CD4-positive, alpha-beta T cell treated with Interleukin-4 for 1 hour (primary cell): ENCODE measurements at places on chromosomes 3 and 15.

DNA sequence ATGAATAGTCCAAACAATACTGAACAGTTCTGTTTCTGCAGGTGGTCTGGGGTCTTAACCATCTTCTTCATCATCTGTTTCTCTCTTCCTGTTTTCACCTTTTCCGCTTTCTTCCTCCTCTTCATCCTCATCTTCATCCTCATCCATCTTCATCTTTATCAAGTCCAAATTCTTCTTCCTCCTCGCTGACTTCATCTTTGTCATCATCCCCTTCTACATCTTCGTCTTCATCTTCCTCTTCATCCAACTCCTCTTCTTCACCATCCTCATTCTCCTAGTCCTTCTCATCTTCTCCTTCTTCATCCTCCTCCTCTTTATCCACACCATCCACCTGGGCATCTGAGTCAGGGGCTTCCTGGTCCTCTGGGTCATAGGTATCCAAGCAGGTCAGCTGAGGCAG is 16.5 kb upstream of the CFAP161 start:
- DNase-seq: no peak

DNA sequence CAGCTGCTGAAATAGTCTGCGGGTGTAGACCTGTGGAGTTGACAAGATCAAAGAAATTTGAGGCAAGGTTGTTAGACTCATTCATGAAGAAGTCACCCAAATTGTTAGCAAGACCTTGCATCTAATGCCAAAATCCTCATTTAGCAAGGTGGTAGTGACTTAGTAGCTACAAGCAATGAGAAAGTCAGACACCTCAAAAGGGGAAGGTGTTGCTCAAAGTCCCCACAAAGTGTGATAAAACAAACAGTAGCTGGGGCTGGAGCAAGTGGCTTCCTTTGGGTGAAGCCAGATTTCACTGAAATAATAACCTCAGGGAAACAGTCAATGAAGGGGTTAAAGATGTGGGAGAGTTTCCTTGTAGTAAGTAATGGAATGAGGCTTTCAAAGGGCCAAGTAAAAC is 44.9 kb downstream of the CD86 start:
- DNase-seq: no peak

- no peak for DNase-seq
Observed at GRCh38 chr3:27125821-27126501, 243.2 kb downstream of the NEK10 start.

DNA sequence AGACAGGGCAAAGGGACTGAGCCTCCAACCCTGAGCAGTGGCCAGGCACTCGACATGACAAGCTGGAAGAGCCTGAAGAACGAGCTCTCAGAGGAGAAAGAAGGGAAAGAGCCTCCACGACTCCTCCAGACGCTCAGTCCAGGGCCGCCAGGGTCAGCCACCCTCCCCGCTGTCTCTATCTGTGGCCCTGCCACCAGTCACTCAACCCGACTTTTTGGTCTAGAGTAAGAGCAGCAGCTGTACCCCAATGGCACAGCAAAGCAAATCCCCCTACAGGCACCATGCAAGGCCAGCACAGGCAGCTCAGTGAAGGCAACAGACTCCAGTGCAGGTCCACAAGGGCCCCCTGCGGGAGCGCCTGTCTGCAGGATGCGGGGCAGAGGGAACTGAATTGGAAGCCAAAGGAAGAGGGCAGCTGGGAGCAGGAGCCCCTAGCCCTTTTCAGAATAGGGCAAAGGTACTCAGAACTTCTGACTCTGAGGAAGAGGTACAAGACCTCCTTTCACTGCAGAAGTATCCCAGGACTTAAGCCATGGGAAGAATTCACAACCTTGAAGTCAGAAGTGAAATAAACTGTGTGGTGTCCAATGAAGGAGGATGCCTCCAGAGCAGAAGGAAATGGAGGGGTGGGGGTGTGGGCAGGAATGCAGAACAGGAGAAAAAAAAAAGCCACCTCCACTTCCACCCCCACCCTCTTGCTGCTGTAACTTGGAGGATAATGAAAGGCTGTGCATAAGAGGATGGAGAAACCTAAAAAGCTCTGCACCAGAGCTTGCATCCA is 8.5 kb upstream of the GRAMD2A start:
- DNase-seq: no peak

DNA sequence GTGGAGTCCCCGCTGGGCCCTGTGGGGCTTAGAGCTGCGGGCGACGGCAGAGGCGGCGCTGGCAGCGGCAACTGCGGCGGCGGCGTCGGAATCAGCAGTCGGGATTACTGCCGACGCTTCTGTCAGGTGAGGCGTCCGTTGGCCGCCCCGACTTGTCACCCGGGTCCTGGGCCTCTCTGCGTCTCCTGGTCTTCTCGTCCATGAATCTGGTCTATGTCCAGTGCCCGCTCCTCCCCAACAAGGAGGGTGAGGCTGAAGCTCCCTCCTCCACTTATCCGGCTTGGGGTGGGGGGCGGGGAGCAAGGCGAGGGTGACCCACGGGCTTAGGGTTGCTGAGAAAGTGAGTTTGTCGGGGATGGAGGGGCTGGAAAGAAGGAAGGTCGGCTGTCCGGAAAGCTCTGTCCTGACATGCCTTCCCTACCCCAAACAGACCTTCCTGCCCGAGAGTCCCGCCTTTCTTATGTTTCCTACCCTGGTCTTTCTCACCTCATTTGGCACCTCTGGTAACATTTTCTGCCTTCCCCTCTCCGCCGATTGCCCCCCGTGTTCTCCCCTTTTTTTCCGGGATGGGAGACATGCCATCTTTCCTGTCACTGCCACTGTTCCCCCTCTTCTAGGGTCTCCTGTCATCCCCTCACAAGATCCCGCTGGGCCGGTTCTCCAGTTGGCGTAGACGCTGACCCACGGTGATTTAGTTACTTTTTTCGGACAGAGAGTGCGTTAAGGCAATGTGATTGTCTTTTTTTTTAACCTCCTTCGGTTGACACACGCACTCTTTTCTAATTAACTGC is 520 bp downstream of the ZNF654 start:
- DNase-seq: no peak
